ENCODE measurements at places on chromosomes 2 and 18.

DNA sequence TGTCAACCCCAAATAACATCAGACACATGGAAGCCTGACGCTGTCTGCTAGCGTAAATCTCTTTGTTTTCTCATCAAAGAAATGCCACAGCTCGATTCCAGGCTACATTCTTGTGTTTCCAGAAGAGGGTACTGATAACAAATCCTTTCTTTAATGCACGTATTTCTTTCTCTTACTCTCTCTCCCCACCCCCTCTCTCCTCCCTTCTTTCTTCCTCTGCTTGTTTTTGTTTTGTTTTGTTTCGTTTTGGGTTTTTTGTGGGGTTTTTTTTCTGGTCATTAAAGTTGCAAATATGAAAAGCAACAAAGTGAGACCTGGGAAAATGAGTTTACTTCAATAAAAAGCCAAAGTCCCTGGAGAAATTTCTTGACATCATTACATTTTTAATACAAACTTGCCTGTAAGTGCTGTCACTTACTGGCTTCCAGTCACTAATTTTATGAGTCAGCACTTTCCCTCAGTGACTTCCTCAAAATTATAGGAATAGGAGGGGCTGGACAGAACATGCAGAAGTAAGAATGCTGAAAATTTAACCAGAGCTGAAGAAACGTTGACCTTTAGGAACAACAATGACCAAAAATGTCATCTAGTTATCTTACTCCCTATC lies 106.7 kb upstream of the NABP1 start:
- peak; percentile 20 for DNase-seq

- no peak for DNase-seq
These were observed 111.9 kb downstream of the RGPD3 start for GRCh38 chr2:106356291-106356690.

DNA sequence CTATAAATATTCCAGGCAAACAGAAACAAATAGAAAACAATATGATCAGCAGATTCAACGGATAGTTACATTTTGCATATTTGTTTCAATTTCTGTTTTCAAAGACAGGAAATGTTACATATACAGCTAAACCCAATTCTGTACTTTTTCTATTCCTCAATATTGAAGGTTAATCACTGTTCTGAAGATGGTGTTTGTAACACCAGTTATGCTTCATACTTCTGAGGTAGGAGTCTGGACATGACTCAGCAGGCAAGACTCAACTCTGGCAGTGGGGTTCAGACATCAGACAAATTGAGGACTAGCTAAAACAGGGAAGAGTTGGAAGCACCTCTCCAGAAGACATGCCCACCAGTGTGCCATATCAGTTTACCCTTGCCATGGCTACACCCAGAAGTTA lies 16.6 kb downstream of the SERPINB13 start:
- no peak for DNase-seq

DNA sequence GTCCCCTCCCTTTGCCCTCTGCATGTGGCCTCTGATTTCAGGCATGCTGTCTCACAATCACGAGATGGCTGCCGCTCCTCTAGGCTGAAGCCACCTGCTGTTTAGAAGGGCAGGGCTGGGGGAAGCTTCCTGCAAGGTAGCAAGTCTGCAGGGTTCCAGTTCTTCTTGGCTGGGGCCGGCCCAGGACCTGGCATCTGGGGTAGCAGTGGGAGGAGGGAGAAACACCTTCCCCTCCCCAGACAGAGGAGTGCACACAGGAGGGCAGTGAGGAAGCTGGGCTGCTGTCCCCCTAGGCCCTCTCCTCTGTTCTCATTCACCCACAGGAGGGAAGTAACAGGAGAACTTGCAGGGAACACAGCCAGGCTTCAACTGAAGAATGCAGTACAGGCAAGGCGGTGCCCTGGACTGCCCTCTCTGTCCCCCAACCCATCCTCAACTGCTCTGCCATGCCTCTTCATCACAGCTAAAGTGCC lies 345.9 kb upstream of the HS6ST1 start:
- no peak for DNase-seq

DNA sequence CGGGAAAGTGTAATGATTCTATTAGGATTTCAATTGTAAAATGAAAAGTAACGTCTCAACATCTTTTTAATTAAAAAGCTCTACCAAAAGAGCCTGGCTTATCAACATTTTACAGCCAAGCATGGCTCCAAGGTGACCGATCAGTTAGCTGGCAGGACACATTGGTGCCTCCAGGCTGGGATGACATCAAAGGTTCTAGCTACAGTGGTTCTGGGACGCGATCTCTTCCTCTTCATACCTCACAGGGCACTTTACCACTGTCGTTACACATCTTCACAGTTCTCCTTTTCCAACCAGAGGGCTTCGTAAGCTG lies 693 bp downstream of the ORC2 start:
- DNase-seq, result no peak

GRCh38 chr2:134527381-134527780 lies 191.4 kb downstream of the TMEM163 start:
- no peak for DNase-seq

GRCh38 chr2:147133286-147133908 lies 711.4 kb upstream of the ACVR2A start:
- DNase-seq, result no peak

GRCh38 chr18:46411867-46412690 lies 244.9 kb downstream of the LOXHD1 start:
- no peak for DNase-seq

GRCh38 chr2:224086226-224086914 lies 47.3 kb upstream of the SERPINE2 start:
- DNase-seq, result no peak

DNA sequence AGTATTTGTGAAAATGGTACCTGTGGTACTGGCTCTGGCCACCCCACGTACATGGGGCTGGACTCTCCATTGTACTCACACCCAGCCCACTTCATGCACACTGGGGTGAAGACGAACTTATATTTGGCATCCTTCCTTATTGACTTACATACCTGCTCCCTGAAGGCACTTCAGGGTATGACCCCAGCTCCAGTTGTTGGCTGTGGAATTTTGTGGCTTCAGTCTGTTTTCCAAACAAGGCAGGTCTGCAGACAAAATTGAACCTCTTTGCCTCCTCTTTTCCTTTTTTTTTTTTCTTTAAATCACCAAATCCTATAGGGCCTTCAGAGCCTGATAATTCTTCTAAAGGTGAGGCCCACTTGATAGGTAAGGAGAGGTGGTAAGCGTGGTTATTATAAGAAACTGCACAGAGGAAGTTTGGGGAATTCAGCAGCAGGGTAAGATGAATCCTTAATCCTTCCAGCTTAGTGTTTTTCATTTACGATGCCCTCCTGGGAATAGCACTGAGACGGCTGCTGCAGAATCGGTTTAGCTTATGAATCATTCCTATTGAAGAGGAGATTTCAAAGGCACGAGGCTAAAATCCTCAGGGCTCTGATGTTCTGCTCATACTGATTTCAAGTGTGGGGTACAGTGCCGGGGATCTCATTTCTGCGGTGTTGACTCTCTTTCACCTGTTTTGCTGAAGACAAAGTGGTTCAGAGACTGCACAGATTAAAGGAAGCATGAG lies 55.2 kb downstream of the KIF5C start:
- no peak for DNase-seq

DNA sequence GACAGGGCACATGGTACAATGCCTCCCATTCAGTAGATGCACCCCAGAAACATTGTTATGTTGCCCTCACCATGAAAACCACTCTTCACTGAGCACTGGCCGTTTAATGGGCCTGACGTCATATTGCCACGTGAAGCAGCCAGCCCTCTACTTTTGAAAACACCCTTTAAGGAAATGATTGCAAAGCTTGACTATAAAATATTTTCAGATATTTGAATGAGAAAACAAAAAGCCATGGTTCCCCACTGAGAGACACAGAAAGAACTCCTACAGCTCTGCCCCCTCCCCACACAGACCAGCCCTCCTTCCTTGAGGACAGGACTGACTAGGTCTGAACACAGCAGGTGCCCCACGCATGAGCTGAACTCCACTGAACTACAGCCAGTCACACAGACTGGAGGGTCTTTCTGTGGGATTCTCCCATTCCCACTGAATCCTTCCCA lies 349.1 kb downstream of the ANAPC1 start:
- no peak for DNase-seq

GRCh38 chr2:47818777-47819176 lies 35.8 kb downstream of the MSH6 start:
- DNase-seq, result no peak

DNA sequence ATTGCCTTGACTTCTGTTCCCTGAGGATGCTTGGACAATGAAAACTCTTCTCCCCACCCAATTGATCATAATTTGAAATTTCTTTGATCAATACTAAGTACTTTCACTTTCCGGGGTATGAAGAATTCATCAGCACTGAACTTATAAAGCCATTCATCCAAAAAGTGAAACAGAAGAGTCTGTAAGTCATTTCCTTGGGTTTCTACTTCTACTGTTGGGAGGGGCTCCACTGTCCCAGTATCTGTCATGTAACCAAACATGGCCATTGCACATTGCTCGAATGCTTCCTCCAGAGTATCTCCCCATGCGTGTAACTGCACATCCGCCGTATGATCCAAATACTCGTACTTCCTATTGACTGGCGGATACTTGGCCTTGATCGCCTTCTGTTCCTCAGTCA lies 30.3 kb downstream of the NCL start:
- DNase-seq, result no peak

- DNase-seq, result no peak
These were observed 499.9 kb upstream of the SPHKAP start for GRCh38 chr2:228681426-228681825.
